ENCODE measurements at places on chromosomes 7 and 10.

GRCh38 chr7:30379131-30379530 lies 94.7 kb downstream of the ZNRF2 start:
- H3K36me3 ChIP-seq, result no peaks in the 10 kb centered on the region
- H3K4me3 ChIP-seq, result no peak overlapping the region
- no peak overlapping the region for H3K27ac ChIP-seq
- H3K27me3 ChIP-seq, result no peaks in the 10 kb centered on the region

- H3K4me3 ChIP-seq, result no peak overlapping the region
- no peaks in the 10 kb centered on the region for H3K36me3 ChIP-seq
- H3K27me3 ChIP-seq, result peaks cover 13% of the 10 kb centered on the region
- no peak overlapping the region for H3K27ac ChIP-seq
Observed at GRCh38 chr7:115476671-115477181, 553.8 kb downstream of the TFEC start.

GRCh38 chr7:41706228-41706930 lies 3.5 kb upstream of the INHBA start:
- no peak overlapping the region for H3K27ac ChIP-seq
- H3K4me3 ChIP-seq, result no peak overlapping the region
- DNase-seq, result no peak
- H3K4me1 ChIP-seq, result peaks cover 14% of the 10 kb centered on the region
- no peaks in the 10 kb centered on the region for H3K36me3 ChIP-seq
- no peaks in the 10 kb centered on the region for H3K27me3 ChIP-seq

DNA sequence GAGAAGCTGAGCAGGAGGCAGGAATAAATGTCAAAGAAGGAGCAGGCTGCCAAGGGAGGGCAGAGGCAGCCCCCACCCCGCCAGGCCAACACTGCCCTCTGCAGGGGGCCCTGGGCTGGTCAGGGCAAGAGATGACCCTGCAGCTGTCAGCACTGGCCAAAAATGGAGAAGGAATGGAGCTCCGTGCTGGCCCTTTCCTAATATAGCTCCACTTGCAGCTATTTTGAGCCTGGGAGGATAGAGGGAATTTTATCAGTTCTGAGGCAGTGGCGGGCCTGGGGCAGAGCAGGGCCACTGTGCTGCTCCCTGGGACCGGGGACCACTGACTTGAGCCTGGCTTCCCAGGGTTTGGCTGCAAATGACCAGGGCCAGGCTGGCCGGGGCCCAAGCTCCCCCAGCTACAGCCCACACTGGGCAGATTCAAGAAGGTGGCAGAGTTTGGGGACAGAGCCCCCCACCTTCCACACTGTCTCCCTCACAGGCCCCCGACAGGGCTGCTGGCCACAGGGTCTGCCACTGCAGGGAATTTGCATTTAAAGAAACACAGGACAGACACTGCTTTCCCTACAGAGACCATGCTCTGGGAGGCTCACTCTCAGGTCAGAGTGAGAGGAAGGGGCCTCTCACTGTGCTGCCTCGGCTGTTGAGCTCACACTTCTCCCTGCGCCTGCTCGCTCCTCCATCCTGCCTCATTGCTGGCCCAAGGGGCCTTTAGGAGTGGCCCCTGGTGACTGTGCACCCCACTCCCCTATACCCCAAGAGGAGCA lies 16.2 kb downstream of the LDB3 start:
- H3K4me1 ChIP-seq, result peaks cover 5% of the 10 kb centered on the region
- DNase-seq, result no peak
- no peaks in the 10 kb centered on the region for H3K36me3 ChIP-seq

GRCh38 chr10:118403967-118404366 lies 61.8 kb upstream of the FAM204A start:
- H3K27ac ChIP-seq, result no peak overlapping the region
- no peak for DNase-seq
- no peaks in the 10 kb centered on the region for H3K36me3 ChIP-seq
- no peaks in the 10 kb centered on the region for H3K27me3 ChIP-seq

GRCh38 chr7:150357270-150357669 lies 11.4 kb upstream of the REPIN1 start:
- H3K36me3 ChIP-seq, result no peaks in the 10 kb centered on the region
- H3K4me3 ChIP-seq, result no peak overlapping the region
- peaks cover 23% of the 10 kb centered on the region for H3K4me1 ChIP-seq
- DNase-seq, result peak; percentile 73

GRCh38 chr7:13152755-13153154 lies 465.3 kb downstream of the ARL4A start:
- no peaks in the 10 kb centered on the region for H3K36me3 ChIP-seq
- H3K4me3 ChIP-seq, result no peak overlapping the region
- H3K27me3 ChIP-seq, result no peaks in the 10 kb centered on the region
- no peak overlapping the region for H3K27ac ChIP-seq
- DNase-seq, result no peak

DNA sequence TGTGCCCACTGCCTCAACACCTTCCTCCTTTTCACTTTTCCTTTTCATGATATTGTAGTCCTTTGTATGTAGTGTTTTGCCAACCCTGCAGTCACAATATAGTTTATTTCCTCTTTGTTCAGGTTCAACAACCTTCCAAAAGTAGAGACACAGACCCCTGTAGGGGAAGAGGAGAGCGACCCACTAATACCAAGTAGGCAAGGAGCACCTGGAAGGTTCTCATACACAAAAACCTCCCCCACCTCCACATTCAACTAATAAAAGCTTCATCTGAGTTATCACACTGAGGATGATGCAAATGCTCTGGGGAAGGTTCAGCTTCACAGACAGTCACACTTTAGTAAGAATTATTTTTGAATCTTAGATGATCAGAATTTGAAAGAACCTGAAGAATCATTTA lies 41.6 kb downstream of the PIK3AP1 start:
- no peak overlapping the region for H3K4me3 ChIP-seq
- H3K27me3 ChIP-seq, result no peaks in the 10 kb centered on the region
- peaks cover 86% of the 10 kb centered on the region for H3K4me1 ChIP-seq
- H3K27ac ChIP-seq, result peak overlapping the region; percentile 97
- peaks cover 12% of the 10 kb centered on the region for H3K36me3 ChIP-seq

DNA sequence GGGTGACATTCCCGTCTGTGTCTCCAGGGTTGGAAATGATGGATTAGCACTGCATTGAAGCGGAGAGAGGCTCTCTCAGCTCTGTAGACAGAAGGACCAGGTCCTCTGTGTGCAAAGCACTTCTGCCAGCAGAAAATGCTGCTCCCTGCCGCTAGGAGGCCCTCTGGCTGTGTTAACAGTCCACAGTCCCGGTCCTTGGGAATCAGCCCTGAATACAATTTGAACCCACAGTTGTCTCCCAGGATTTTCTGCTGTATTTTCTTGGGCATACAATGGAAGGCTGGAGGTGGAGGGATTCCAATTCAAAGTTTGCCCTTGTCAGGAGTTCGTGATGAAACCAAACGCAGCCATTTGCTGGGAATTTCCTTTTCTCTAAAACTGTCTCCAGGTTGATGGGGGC lies 205.2 kb downstream of the GLRX3 start:
- no peaks in the 10 kb centered on the region for H3K4me1 ChIP-seq
- H3K4me3 ChIP-seq, result no peak overlapping the region
- DNase-seq, result no peak
- no peaks in the 10 kb centered on the region for H3K36me3 ChIP-seq

DNA sequence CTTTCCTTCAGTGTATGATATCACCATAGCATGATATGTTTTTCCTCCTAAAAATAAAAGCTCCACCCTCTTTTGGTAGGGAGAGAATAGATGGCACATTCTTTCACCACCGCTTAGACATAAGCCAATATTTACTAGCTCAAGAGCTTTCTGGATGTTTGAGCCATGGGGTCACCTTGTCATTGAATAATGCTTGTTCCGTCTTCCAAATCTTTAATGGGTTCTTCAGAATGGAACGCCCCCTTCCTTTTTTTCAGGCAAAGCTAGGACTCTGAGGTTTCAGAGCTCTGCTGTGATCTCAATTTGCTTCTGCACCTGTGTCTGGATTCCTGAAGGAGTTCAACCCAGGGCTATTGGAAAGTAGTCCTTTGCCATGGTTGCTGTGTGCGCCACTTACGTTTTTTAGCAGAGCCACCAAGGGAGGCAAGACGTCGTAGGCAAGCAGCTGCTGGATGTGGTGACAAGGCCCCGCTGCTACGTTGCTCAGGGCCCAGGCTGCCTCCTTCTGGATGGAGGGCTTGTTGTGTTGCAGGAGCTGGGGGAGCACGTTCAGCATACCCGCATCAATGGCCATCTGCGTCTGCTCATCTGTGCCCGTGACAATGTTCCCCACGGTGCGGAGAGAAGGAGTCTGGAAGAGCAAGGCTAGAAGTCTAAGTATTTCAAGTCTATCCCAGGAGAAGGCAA lies 23.2 kb downstream of the KPNA7 start:
- no peak for DNase-seq
- no peaks in the 10 kb centered on the region for H3K27me3 ChIP-seq
- no peak overlapping the region for H3K27ac ChIP-seq
- H3K4me3 ChIP-seq, result no peak overlapping the region

GRCh38 chr10:78231939-78232338 lies 198.3 kb downstream of the RPS24 start:
- H3K36me3 ChIP-seq, result no peaks in the 10 kb centered on the region
- no peak overlapping the region for H3K27ac ChIP-seq
- H3K4me3 ChIP-seq, result no peak overlapping the region
- DNase-seq, result no peak
- H3K4me1 ChIP-seq, result no peaks in the 10 kb centered on the region

- peaks cover 44% of the 10 kb centered on the region for H3K4me1 ChIP-seq
- H3K36me3 ChIP-seq, result peaks cover 1% of the 10 kb centered on the region
- no peak overlapping the region for H3K4me3 ChIP-seq
- H3K27me3 ChIP-seq, result no peaks in the 10 kb centered on the region
- DNase-seq, result peak; percentile 59
- H3K27ac ChIP-seq, result no peak overlapping the region
Observed at GRCh38 chr10:63236113-63236935, 103.2 kb downstream of the NRBF2 start.

GRCh38 chr10:42304341-42304740 lies 334.0 kb downstream of the ZNF33B start:
- H3K36me3 ChIP-seq, result no peaks in the 10 kb centered on the region
- H3K4me3 ChIP-seq, result no peak overlapping the region
- H3K27me3 ChIP-seq, result no peaks in the 10 kb centered on the region
- H3K4me1 ChIP-seq, result no peaks in the 10 kb centered on the region

GRCh38 chr10:74836877-74837276 lies 10.5 kb downstream of the KAT6B start:
- H3K27me3 ChIP-seq, result no peaks in the 10 kb centered on the region
- no peak overlapping the region for H3K27ac ChIP-seq
- DNase-seq, result no peak

DNA sequence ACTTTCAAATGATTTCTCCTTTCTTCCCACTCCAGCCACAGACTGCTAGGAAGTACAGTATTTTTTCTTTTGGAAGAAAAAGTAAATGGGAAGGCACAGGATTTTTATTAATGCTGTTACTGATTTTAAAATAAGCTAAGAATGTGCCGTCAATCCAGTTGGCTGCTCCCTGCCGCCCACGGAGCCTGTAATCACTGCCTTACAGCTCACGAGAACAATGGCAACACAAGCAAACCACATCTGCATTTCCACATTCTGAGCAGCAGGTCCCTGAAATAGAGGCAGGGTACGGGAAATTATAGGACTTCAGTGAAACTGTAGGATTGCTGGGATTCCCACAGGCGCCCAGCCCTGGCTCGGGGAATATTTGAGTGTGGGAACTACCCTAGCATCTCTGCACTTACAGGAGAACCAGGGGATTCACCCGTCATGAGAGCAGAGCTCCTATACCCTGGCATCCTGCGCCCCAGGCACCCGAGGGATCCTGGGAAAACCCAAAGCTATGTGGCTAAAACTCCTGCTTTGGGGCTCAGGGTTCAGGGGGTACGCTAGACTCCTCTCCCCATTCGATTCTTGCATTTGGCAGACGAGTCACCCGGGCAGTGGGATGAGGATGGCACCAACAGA lies 72.9 kb upstream of the TNS3 start:
- DNase-seq, result no peak
- no peak overlapping the region for H3K4me3 ChIP-seq
- H3K27me3 ChIP-seq, result no peaks in the 10 kb centered on the region
- H3K27ac ChIP-seq, result no peak overlapping the region
- H3K36me3 ChIP-seq, result no peaks in the 10 kb centered on the region
- peaks cover 8% of the 10 kb centered on the region for H3K4me1 ChIP-seq

DNA sequence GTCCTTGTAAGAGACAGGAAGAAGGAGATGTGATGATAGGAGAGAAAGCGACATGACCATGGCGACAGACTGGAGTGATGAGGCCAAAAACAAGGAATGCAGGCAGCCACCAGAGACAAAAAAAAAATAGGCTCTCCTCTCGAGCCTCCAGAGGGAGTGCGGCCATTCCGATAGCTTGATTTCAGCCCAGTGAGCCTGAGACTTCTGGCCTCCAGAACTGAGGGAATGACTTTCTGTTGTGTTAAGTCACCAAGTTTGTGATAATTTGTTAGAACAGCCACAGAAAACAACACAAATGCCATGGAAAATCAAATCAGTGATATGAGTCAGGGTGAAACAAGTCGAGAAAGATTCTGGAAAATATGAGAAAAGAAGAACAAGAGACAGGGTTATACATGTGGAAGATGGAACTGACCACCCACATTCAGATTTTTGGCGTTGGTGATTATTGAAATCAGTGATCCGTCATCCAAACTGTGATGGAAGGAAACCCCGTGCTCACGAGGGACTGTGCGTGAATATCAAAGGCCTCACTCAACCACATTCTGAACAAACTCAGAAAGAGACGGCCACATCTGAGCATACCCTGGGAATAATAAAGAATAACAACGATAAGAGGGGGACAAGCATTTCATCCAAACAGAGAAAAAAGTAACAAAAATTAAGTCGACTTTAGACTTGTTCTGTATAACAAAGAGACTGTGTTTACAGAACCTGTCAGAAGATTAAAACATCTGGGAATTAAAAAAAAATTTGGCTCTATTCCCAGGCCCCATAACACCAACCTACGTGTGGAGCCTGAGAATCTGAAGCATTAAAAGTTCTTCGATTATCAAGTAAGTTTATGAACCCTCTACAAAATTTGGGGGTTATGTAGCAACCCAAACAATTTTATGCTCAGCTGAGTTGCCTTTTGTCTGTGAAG lies 72.1 kb downstream of the EEPD1 start:
- no peaks in the 10 kb centered on the region for H3K36me3 ChIP-seq
- H3K4me3 ChIP-seq, result no peak overlapping the region
- no peaks in the 10 kb centered on the region for H3K27me3 ChIP-seq
- DNase-seq, result no peak
- H3K4me1 ChIP-seq, result no peaks in the 10 kb centered on the region

- DNase-seq, result no peak
- H3K4me1 ChIP-seq, result peaks cover 7% of the 10 kb centered on the region
- no peak overlapping the region for H3K4me3 ChIP-seq
- H3K27me3 ChIP-seq, result no peaks in the 10 kb centered on the region
Observed at GRCh38 chr7:935164-935873, 19.2 kb downstream of the ADAP1 start.

DNA sequence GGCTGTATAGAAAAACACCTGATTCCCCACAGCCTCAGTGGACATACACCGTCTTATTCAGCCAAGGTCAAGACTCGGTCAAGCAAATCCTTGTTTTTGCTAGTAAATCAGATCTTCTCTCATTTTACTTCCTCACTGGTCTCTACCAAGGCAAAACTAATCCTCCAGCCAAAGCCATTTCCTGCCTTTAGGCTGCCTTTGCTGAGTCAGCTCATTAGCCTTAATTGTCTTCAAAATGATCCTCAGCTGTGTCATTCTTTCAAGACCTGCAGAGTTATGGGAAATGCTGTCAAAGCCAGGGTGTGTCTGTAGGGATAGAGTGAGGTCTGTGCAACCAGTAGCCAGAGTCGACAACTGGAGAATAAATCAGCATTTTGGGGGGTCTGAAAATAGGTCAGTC lies 107.2 kb upstream of the FAM180A start:
- DNase-seq, result no peak
- peaks cover 4% of the 10 kb centered on the region for H3K4me1 ChIP-seq
- no peaks in the 10 kb centered on the region for H3K36me3 ChIP-seq
- H3K4me3 ChIP-seq, result no peak overlapping the region

- H3K4me3 ChIP-seq, result peak overlapping the region; percentile 55
- peak overlapping the region; percentile 92 for H3K27ac ChIP-seq
- H3K27me3 ChIP-seq, result no peaks in the 10 kb centered on the region
- DNase-seq, result peak; percentile 96
- H3K4me1 ChIP-seq, result peaks cover 69% of the 10 kb centered on the region
Observed at GRCh38 chr10:6050801-6051445, 11.2 kb downstream of the IL2RA start.
